Vein endothelial cell (primary cell): ENCODE measurements at places on chromosomes 5 and 9. TPM values are rescaled to one million over a fixed set of nuclear protein-coding genes. Genes with fewer than 3 reads are reported as not detected.

The SDHA gene
- 149 and 177 TPM in 2 replicates for total RNA-seq

The SLC6A19 gene
- total RNA-seq = not detected in 2 replicates

The OGN gene
- total RNA-seq = not detected in 2 replicates

The TAF11L10 gene
- not detected in 2 replicates for total RNA-seq

The FOXD4L3 gene
- total RNA-seq = not detected in 2 replicates

The AGXT2 gene
- not detected in 2 replicates for total RNA-seq

The PCAT7 gene
- not detected in 2 replicates for total RNA-seq

The KYAT1 gene
- total RNA-seq = 5.7 and 9.5 TPM in 2 replicates

The PDGFRB gene
- 1.3 and 5.9 TPM in 2 replicates for total RNA-seq

The CBY3 gene
- not detected in 2 replicates for total RNA-seq
